ENCODE measurements at places on chromosomes 13 and 19.

DNA sequence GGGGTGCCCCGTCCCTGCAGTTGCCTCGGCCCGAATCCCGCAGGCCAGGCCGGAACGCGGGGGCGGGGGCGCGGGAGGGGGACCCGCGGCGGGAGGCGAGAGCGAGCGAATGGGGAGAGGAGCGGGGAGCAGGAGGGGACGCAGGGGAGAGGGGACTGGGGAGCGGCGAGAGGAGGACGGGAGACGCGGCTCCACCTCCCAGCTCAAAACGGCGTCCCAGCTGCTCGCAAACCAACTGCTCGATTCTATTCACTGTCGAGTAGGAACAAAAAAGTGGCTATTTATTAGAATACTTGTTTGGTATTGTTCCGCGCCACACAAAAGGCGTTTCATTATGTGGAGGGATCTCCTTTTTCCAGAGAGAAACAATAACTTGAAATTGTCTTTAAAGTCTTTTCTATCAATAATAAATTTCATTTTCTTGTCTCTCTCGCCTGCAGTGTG is 10.6 kb upstream of the SOX1 start:
- no peak for DNase-seq

- DNase-seq = no peak
These were observed 394.8 kb downstream of the KLF12 start for GRCh38 chr13:73739394-73739793.

- DNase-seq = peak; percentile 71
These were observed 123.8 kb downstream of the STK24 start for GRCh38 chr13:98452851-98453843.

GRCh38 chr19:934865-935479 is 9.1 kb downstream of the ARID3A start:
- peak; percentile 76 for DNase-seq

DNA sequence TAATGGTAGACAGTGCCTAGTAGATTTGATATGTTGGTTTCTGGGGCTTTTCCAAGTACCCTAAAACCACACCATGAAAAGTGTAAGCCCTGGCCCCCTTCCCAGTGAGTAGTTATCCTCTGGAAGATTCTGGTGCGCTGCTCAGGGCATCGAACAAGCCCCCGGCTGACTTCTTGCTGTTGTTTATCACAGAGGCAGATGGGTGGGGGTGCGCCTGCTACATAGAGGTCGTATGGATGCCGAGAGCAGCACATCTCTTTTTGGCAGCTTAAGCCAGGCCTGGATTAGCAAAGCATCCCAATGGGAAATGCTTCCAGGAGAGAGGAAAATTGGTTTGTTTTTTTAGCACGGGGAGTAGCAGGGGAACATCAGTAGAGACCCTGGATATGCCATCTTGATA is 26.3 kb upstream of the SPATA13 start:
- DNase-seq = no peak

GRCh38 chr19:9645472-9645871 is 24.4 kb upstream of the ZNF561 start:
- no peak for DNase-seq

DNA sequence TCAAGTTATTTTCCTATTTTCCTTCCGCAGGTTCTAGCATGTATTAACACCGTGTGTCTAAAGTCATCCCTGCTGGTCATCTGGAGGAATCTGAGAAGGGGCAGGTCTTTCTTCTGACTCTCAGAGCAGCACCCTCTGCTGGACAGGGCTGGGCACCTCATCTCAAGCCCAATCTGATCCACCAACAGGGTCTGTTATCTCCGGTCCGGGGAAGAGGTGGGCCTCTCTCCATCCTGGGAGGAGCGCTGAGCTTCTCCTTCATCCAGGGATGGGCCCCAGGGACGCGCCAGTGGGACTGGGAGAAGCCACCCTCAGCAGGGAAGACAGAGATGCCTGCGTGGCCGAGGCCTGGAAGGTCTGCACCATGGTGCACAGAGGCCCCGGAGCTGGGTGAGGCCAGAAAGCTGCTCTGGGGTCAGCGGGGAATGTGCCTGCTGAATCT is 26.0 kb upstream of the ZNF331 start:
- peak; percentile 61 for DNase-seq

- DNase-seq = no peak
These were observed 114.3 kb downstream of the SIPA1L3 start for GRCh38 chr19:38021352-38021751.

- DNase-seq = no peak
These were observed 45.3 kb downstream of the NWD1 start for GRCh38 chr19:16764793-16765433.

DNA sequence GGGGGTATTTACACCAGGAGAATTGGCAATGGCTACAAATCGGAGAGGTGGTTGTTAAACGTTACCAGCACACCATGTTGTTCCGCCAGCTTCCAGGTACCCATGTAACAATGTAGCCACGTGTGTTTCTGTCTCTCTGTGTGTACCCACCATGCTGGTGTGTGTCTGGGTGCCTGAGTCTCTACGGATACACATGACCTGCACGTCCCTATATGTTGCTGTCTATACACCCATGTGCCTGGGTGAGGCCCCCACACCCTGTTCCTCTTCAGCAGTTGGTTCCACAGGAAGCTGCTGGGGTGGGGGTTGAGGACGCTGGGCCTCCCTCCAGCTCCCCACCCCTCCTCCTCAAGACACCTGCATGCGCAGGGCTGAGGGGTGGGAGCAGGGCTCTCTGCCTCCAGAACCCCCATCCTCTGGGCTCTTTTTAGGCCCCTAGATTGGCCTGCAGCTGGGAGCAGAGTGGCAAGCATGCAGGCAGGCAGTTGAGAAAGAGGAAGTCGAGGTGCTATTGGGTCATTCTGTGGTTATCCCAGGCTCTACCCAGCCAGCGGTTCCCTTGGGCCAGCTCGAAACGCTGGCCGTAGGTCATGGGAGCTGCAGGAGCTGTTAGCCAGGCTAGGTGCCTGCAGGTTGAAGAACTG is at the start of gene ARHGEF18:
Gene ARHGEF18, plus strand, starts transcription at position 351 of the 644 bp plus-strand sequence. CDS start 13,954 bp downstream, outside the sequence.
- no peak for DNase-seq

Data from AG10803 (cell line).